Central memory CD4-positive, alpha-beta T cell (primary cell): ENCODE measurements at places on chromosomes 1 and 21.
A peak's percentile ranks its signal among the peaks of the same experiment; 100 is the strongest.

- DNase-seq: no peak
Measured at GRCh38 chr1:243394601-243395464, 139.0 kb downstream of the SDCCAG8 start.

DNA sequence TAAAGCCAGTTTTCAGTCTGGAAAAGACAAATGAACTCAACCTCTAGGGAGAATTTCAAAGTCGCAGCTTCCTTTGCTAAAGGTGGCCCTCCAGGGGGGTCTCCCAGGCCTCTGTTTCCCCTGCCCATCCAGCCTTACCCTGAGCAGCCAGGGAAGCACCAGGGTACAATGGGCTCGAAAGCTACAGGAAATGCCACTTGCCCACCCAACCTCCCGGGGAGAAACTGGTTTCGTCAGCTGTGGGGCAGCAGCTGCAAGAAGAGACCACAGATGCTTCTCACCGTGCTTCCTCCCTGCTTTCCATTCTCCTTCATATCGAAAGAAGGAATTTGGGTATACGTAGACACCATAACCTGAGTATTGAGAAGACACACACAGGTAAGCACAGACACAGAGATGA is 1.7 kb downstream of the MORN1 start:
- DNase-seq: no peak

DNA sequence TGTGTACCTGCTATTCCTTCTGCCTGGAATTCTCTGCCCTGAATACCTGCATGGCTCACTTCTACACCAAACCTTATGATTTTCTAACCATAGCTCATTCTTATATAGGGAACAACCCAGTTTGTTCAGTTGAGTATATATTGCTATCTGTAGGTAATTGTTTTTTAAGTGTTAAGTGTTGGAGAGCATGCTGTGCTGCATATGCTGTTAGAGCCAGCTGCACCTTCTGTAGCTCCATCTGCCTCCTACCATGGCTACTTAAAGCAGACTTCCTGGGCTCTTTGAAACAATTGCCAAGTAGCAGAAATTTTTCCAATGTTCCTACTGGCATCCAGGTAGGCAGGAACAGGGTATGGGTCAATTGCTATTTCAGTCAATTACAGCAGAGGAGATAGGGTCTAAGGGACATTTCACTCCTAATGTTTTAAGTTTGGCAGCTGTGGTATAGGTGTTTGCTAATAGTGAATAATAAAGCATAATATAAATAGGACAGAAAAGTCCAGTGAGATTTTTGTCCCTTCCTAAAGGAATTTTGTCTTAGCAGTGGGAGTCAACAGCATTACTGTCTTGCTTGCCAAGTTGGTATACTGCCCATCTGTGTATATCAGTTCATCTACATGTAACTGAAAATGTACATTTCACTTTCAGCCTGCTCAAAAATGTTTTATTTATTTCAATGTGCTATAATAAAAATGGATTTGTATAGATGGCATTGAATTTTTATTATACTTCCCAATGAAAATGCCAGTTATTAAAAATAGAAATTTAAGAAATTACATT is 34.0 kb upstream of the C1orf115 start:
- DNase-seq: no peak

- DNase-seq: no peak
Measured at GRCh38 chr1:231242516-231243198, 1.6 kb downstream of the GNPAT start.

- no peak for DNase-seq
Measured at GRCh38 chr1:19203440-19203839, 6.6 kb downstream of the UBR4 start.

DNA sequence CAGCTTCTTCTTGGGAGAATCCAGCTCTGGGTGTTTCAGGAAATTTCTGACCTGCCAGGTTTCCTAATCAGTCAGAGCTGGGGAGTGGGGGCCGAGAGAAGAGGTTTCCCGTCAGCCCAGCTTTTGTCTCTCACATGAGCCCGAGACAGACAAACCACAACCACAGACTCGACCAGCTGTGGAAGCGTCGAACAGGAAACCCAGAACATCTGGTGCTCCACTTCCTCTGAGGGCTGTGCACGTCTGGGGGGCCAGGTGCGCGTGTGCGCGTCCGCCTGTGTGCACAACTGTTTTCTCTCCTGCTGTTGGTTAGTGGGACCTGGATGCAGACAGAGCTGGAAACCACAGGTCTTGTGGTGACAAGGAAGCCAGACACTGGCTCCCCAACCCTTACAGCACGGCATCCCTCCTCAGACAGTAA is 113.0 kb upstream of the SLC25A33 start:
- peak; percentile 92 for DNase-seq

DNA sequence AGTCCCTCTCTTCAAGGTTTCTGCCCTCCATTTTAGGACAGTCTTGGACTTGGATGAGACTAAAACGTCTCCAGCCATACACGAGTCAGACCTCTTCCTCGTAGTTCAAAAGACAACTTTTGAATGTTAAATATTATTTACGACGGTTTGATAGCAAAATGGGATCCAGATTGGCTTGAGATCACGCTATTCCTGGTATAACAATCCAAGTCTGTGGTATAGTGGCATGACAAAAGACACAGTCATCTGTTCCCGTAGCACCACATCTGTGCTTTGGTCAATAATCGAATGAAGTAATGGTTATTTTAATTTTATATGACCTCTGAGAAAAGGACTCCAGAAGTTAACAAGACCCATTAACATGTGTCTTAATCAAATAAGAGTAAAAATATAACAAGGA is 7.0 kb downstream of the PCP4 start:
- no peak for DNase-seq

DNA sequence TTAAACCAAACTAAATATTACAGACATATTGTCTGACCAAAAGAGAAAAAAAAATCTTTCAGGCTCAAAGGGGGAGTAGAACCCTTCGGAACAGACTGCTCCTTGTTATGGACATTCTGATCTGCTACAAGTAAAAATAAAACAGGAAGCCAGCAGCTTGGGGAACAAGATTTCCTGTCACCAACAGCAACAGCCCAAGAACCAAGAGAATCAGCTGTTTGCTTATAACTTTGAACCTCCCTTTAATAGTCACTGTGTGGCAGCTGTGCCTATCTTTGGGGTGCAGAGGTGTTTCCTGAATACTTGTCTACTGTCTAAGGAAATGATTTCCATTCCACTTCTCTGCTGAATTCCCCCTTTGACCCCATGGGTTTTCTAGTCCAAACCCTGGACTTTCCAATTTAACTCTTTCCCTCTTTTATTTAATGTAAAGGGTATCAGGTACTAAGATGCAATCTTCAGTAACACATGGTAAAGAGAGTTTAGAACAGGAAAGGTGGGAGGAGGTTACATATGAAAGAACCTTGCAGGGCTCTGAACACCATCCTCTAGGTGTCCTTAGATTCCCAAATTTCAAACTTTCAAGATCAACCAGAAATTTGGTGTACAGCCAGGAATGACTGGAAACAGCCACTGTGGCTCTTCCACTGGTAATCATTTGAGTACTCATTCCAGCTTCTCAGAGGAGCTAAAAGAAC is 38.6 kb downstream of the GPR3 start:
- peak; percentile 53 for DNase-seq

- no peak for DNase-seq
Measured at GRCh38 chr1:60091195-60091715, 17.7 kb upstream of the C1orf87 start.
